Natural killer cell treated with Interleukin-12 subunit alpha and Interleukin-12 subunit beta and Interleukin-15 and Interleukin-18, amount 100 ng/mL, for 72 hours (primary cell): ENCODE measurements at places on chromosomes 4 and X. TPM values are rescaled to one million over a fixed set of nuclear protein-coding genes. Genes with fewer than 3 reads are reported as not detected.

ATP7A gene
- total RNA-seq = 12.1 TPM

REELD1 gene
- total RNA-seq = 1.0 TPM

CTAG1A gene
- total RNA-seq = not detected

BTC gene
- not detected for total RNA-seq

CENPE gene
- 29.7 TPM for total RNA-seq

BMPR1B gene
- total RNA-seq = not detected

JCHAIN gene
- total RNA-seq = not detected

EMCN gene
- total RNA-seq = not detected

USP53 gene
- total RNA-seq = 6.1 TPM

TRIM60 gene
- total RNA-seq = not detected

GPR50 gene
- total RNA-seq = not detected

SPON2 gene
- total RNA-seq = 1.5 TPM

GASK1B gene
- total RNA-seq = not detected

ADD1 gene
- 259 TPM for total RNA-seq

LRIT3 gene
- 0.73 TPM for total RNA-seq

CT45A10 gene
- total RNA-seq = not detected

CITED1 gene
- not detected for total RNA-seq

SLC2A9 gene
- total RNA-seq = 1.8 TPM

RASL11B gene
- total RNA-seq = not detected

PASD1 gene
- not detected for total RNA-seq

SLC4A4 gene
- total RNA-seq = 6.3 TPM

CT55 gene
- not detected for total RNA-seq

NXF2 gene
- not detected for total RNA-seq

RTL5 gene
- total RNA-seq = 0.75 TPM
